ENCODE measurements at places on chromosomes 13 and 19.

GRCh38 chr13:79805317-79805716 is 324.4 kb downstream of the NDFIP2 start:
- no peak for DNase-seq

- no peak for DNase-seq
These were observed 8.2 kb upstream of the ZNF431 start for GRCh38 chr19:21133633-21134032.

DNA sequence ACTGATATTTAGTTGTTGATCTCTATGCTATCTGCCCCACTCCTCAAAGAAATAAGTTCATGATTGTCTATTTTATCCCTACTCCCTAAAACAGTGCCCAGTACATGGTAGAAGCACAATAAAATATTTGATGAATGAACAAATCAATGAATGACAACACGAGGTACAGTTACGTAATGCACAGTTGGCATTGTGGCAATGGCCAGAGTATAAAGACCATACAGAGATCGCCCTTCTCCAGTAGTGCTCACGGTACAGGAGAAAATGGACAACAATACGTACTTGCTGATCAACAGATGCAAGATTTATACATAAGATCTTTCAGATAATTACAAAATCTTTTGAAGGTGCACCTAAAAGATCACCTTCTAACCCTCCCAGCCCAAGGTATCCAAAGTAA is 225.4 kb downstream of the KLF12 start:
- DNase-seq = no peak

DNA sequence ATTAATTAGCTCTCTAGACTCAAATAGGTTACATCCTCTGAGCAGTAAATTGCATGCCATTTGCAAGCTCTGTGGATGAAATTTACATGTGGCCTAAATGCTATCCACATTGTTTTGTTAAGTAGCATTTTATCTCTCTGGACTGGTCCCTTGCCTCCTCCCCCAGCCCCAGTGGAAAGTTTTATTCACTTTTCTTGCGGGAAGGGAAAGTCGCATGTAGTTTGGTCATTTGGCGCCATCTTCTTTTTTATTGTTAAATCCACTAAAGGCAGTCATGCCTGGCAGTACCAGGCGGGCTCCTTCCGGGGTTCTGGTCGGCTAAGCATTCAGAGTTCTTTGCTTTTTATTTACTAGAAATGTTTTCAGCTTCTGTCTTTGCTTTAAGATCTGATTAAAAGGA is 188.7 kb downstream of the TM9SF2 start:
- DNase-seq = no peak

DNA sequence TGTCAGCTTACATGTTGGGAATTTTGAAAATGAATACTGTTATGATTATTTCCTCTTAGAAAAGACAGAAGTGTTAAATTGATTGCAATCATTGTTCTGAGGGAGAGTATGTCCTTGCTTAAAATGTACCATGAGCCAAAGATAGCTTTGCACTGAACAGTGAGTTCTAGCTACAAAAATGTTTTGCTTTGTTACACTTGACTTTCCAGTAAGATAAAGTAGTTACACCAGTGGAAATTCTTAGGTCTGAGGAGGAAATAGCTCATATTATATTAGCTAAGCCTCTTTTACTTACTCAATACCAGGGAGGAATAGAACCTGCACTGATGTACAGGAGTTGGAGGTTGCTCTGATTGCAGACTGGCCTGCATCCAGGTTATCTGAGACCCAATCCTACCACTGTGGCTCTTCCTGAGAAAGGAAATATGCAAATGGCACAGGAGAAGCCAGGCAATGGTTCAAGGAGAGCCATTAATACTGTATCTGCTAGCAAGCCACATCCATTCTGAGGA is 53.0 kb upstream of the FBXL3 start:
- no peak for DNase-seq

DNA sequence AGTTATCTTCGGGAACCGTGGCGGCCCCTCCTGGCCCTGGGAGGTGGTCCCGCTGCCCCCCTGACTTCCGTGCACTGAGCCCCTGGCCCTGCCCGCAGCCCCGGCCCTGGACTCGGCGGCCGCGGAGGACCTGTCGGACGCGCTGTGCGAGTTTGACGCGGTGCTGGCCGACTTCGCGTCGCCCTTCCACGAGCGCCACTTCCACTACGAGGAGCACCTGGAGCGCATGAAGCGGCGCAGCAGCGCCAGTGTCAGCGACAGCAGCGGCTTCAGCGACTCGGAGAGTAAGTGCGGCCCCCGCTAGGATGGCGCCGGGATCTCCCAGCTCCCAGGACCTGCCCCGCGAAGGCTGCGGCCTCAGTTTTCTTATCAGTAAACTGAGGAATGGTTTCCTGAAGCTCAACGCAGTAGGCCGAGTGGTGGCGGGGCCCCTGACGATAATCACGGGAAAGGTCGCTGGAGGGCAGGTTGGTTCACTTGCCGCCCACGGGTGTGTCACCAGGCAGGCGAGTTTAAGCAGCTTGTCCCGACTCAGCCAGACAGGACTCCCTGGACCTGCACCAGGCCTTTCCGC is 924 bp downstream of the RGCC start:
- peak; percentile 88 for DNase-seq

- no peak for DNase-seq
These were observed 204.7 kb downstream of the FGF14 start for GRCh38 chr13:102197193-102197592.

- no peak for DNase-seq
These were observed 847.2 kb upstream of the GPC6 start for GRCh38 chr13:92379371-92379770.

DNA sequence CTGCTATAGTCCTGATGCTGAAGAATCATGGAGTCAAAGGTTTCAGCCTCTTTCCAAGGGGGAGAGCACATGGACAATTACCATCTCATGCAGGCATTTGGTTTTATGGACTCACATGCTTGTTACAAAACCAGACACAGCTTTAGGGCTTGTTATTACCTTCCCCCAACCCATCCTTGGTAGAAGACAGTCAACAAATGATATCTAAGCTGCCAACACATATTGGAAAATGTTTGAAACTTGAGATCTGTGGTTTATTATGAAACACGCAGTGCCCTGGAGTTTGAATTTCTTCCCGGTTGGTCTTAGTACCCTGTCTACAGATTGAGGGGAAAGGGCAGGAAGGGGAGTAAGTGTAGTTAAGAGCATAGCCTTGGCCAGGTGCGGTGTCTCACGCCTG is 12.5 kb upstream of the CYP2A6 start:
- DNase-seq = no peak

DNA sequence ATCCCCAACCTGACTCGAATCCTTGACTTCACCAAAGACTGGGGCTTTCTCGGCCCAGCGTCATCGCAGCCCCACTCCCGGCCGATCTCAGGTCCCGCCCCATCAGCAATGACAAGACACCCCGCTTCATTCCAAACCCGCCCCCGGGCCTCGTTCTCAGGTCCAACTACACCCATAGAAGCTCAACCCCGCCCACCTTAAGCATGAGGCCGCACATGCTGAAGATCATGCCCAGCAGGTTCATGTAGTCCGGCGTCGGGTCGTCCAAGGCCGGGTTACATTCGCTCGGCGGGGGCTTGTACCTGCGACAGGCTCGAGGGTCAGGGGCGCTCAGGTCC is 2.3 kb downstream of the WDR83 start:
- peak; percentile 92 for DNase-seq

GRCh38 chr13:27329210-27329609 is 58.6 kb downstream of the RASL11A start:
- DNase-seq = no peak

DNA sequence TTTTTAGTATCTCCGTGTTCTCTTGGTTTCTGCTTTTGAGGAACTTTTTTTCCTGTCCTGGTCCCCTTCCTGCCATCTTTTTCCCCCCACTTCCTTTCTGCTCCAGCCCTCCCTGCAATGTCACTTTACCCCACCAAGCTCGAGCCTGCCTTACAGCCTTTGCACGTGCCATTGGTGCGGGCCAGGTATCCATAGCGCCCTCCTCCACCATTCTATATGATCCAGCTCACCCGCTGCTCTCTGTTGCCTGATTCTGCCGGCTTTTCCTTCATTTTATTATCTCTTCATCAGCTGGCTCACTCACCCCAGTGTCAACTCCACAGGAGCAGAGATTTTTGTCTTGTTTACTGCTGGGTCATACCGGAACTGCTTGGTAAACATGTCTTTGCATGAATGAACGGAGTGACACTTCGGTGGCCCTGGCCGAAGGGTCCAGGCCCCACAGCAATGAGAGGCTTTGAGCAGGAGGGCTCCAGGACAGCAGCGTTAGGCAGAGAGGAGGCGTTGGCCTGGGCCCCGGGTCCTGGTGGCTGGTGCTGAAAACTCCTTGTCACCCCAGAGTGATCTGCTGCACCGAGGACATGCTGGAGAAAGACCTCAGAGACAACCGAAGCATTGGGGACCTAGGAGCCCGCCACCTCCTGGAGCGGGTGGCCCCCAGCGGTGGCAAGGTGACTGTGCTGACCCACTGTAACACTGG is 1.2 kb downstream of the MRI1 start:
- DNase-seq = no peak

DNA sequence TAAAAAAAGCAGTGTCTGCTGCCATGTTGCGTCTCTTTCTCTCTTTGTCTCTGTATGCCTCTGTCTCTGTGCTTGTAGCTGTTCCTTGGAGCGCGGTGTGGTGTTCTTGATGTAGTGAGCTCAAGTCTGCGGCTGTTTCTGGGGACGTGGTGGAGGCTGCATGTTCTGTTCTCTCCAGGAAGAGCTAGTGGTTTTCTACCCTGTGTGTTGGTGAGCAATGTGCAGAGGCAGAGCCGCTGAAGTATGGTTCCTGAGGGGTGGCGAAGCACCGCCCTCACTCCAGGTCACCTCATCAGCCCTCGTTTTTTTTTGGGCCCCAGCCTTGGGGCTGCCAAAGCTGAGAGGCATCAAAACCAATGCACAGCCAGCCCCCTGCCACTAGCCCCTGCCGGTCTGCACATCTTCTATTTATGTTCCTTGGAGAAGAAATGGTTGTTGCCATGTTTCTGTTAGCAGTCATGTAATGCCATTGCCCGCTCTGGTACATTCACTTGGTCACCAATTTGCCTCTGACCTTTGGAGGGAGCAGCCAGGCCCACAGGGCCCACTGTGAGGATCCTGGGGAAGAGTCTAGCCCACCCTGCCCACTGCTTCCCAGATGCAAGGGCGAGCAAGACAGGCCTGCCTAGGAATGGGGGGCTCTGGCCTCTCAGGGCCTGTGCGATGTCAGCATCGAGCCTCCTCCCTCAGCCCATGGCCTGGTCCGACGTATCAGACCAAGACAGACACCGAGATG is 7.2 kb downstream of the HNRNPL start:
- DNase-seq = peak; percentile 91

GRCh38 chr13:74476365-74476764 is 342.2 kb upstream of the KLF12 start:
- no peak for DNase-seq

GRCh38 chr19:20912973-20913372 is 10.1 kb upstream of the ZNF85 start:
- DNase-seq = no peak

- no peak for DNase-seq
These were observed 80.5 kb downstream of the SCEL start for GRCh38 chr13:77616027-77616426.

DNA sequence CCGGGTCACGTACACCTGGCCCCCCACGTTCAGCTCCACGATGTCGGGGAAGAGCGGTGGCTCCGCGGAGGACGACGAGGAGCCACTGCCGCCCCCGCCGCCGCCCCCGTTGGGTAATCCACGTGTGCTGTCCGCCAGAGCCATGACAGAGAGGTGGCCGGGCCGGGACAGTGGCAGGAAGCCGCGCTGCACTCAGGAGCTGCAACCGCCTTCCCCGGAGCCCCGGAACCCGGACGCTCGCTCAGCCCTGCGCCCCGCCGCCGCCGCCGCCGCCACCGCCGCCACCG is 257 bp downstream of the KCTD12 start:
- no peak for DNase-seq

DNA sequence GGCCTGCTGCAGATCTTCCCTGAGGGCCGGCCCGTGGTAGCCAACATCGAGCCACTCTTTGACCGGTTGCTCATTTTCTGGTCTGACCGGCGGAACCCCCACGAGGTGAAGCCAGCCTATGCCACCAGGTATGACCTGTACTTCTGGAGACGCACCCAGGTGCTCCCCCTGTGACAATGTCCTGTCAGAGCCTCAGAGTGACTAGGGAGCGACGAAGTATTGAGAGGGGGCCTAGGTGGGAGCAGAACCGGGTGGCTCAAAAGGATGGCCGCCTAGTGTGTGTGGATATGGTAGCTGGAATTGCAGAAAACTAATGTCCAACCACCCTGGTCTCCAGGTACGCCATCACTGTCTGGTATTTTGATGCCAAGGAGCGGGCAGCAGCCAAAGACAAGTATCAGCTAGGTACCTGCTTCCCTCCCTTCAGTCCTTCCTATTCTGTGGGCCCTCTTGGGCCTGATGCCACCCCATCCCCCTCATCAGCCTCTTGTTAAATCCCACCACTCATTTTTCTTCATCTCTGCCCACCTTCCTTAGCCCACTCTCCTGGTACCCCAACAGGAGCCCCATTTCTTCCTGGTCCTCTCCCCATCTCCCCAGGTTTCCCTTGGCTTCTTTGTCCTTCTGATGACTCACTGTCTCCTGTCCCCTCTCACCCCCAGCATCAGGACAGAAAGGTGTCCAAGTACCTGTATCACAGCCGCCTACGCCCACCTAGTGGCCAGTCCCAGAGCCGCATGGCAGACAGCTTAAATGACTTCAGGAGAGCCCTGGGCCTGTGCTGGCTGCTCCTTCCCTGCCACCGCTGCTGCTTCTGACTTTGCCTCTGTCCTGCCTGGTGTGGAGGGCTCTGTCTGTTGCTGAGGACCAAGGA is 8.4 kb downstream of the EGLN2 start:
- DNase-seq = peak; percentile 70

DNA sequence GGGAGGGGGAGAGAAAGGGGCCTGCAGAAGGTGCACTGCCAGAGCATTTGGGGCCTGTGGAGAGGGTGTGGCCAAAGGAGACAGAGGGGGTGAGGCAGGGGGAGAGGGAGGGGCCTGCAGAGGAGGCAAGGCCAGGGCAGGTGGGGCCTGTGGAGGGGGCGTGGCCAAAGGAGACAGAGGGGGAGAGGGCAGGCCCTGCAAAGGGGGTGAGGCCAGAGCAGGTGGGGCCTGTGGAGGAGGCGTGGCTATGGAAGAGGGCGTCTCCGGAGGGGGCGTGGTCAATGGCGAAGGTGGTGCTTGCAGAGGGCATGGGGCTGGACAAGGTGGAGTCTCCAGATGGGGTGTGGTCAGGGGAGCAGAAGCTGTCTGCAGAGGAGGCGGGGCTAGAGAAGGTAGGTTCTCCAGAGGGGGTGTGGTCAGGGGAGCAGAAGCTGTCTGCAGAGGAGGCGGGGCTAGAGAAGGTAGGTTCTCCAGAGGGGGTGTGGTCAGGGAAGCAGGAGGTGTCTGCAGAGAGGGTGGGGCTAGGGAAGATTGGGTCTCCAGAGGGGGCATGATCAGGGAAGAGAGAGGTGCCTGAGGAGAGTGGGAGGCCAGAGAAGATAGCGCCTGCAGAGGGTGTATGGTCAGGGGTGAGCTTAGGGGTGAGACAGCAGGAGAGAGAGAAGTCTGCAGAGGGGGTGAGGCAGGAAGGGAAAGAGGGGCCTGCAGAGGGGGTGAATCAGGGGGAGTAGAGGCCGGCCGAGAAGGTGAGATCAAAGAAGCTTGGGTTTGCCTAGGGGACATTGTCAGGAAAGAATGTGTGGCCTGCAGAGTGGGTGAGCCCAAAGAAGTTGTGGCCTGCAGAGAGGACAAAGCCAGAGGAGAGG is 3.4 kb downstream of the PRR36 start:
- peak; percentile 84 for DNase-seq

- DNase-seq = peak; percentile 98
These were observed at the start of gene ZNF784 for GRCh38 chr19:55624109-55625003. Gene ZNF784, minus strand, starts transcription at chr19:55624566. Its CDS starts 5 bp downstream, at chr19:55624561.

- DNase-seq = no peak
These were observed 110.9 kb downstream of the HS6ST3 start for GRCh38 chr13:96200810-96201209.

- DNase-seq = no peak
These were observed 900 bp downstream of the MCEMP1 start for GRCh38 chr19:7677669-7678311.

Data from activated CD4-positive, alpha-beta T cell treated with anti-CD3 and anti-CD28 coated beads, Interleukin-2, amount 10 ng/mL, durations not matched to agents 24 days and 14 days (primary cell).